ENCODE measurements at places on chromosomes 16 and 17.

DNA sequence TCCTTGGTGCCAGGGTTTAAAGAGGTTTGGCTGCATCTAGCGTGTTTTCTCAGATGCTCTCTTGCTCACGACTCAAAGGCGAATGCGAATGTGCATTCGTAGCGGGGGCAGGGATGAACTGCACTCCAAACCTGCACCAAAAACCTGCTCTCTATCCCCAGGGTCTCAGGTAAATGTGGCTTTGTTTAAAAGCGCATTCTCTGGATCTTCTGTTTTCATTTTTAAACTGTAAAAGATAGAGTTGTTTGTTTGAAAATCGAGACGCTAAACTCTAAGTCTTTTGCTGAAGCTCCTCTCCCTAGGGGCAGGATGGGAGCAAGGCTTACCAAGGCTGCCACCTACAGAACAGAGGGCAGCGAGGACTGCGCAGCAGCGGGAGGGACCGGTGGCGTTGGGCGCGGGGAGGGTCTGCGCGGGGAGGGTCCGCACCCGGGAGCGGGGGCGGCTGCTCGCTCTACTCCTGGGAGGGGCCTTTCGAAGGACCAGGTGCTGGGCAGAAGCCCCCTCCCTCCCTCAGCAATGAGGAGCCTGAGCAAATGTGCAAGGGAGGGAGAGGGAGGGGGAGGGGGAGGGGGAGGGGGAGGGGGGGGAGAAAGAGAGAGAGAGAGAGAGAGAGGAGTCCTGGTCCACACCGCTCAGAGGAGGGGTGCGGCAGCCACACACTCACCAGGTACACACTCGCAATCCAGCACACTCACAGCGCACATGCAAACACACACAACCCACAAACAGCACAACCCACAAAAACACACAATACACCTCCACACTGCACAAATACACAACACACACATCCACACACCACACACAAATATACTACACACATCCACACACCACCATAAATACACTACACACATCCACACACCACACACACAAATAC is 142.8 kb downstream of the GRIN2A start:
- DNase-seq: peak; percentile 3

DNA sequence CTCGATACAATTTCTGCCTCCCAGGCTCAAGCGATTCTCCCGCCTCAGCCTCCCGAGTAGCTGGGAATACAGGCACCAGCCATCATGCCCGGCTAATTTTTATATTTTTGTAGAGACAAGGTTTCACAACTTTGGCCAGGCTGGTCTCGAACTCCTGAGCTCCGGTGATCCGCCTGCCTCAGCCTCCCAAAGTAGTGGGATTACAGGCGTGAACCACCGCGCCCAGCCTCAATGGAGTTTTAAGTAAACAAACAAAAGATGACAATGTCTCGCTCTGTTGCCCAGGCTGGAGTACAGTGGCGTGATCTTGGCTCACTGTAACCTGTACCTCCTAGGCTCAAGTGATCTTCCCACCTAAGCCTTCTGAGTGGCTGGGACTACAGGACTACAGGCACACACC is 52.6 kb upstream of the TRAP1 start:
- no peak for DNase-seq

DNA sequence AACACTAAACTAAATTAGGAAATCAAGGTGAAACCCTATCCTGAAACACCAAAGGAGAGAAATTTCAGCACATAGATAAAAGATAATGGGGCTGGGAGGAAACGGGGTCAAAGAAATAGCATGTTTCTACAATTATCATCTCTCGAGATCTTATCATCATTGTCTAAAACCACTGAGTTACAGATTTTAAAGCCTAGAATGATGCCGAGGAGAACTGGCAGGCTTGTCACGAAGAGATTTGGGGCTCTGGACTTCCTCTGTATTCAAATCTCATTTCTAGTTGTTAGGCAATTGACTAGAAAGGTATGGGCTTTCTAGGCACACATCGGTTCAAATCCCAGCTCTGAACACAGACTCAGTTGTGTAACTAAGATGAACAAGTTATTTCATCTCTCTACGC is 9.3 kb downstream of the PDZD9 start:
- DNase-seq: no peak

- peak; percentile 52 for DNase-seq
Measured at GRCh38 chr17:36901506-36901905, 35.8 kb upstream of the LHX1 start.

DNA sequence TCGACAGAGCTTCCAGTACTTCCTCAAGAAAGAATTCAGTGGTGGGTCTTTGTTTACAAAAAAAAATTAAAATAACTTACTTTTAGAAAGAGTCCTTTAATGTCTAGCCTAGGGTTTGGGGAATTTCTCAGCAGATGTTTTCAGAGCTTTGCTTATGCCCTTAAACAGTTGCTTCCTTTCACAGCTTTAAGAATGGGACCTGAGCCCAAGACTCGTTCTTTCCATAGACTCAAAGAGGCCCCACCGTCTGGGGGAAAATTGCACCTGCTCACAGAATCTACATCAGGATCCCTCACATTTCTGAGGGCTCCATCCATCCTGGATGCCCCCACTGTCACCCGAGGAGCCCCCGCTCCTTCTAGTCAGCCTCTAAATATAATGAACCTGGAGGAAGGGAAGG is 60.0 kb downstream of the RGS9 start:
- DNase-seq: no peak

- no peak for DNase-seq
Measured at GRCh38 chr16:30357085-30357714, 2.1 kb upstream of the CD2BP2 start.

- DNase-seq: no peak
Measured at GRCh38 chr17:83081684-83082201, 2.3 kb downstream of the METRNL start.

- DNase-seq: no peak
Measured at GRCh38 chr16:56122251-56122650, 69.0 kb upstream of the GNAO1 start.

DNA sequence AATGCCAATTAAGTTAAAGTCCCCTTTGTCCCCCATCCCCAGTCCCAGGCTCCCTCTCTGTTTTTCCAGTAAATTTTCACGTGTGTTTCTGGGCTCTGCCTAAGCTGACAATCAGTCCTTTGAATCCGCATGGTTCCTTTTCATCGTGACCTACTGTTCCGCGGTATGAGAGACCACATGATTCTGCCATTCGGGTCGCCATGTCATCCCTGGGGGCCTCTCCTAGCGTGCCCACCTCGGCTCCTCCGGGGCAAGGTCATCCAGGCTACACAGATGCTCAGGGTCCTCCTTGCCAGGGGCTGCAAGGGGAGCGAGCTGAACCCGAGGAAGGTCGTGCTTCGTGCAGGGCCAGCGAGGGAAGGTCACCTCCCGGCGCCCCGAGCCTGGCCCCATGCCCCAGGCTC is 157.6 kb downstream of the RAB11FIP4 start:
- peak; percentile 40 for DNase-seq

DNA sequence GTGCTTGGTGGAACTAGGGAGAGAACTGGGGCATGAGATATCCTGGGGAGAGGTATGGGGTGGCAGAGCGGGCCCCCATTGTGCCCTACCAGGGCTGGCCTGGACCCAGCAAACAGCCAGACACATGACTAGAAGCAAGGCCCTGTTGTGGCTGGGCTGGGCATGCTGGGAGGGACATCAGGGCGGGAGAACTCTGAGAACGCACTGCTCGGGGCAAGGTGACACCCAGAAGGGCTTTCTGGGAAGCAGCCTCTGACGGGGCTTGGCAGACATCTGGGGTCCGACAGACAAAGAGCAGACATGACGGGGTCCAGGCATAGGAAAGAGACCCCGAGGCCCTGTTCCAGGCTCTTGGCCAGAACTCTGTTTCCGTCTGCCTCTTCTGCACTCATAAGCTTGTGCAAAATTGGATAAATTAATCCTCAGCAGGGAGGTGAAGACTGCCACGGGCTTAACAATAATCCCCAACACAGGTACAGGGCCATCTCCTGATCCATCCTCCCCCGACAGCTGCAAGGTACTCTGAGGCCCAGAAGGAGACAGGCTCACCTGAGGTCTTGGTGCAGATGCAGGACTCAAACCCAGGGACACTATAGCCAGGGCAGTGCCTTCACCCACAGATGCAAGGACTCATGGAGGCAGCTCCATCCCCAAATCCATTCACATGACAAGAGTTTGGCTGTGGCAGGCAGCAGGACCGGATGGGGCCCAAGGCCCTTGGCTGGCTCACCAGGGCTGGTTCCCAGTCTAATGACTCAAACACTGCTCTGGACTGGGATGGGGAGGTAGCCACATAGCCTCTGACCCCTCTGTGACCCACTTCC is 5.4 kb downstream of the SREBF1 start:
- no peak for DNase-seq

GRCh38 chr17:71110326-71110725 is 941.0 kb downstream of the KCNJ2 start:
- no peak for DNase-seq

Data from NCI-H2171 (cell line).